ENCODE measurements at places on chromosomes 16 and 17. TPM values are rescaled to one million over a fixed set of nuclear protein-coding genes. Genes with fewer than 3 reads are reported as not detected.

The MT4 gene
- not detected for total RNA-seq

The PDIA2 gene
- 0.67 TPM for total RNA-seq

The PLK1 gene
- total RNA-seq, result 152 TPM

The FAM20A gene
- not detected for total RNA-seq

The SLC22A31 gene
- 1.1 TPM for total RNA-seq

The CACNG3 gene
- not detected for total RNA-seq

The PIK3R5 gene
- total RNA-seq, result 0.78 TPM

The DNAH2 gene
- not detected for total RNA-seq

The SLC2A4 gene
- 3.4 TPM for total RNA-seq

The MSLN gene
- 0.22 TPM for total RNA-seq

The TP53TG3F gene
- total RNA-seq, result 0.84 TPM

The CDIP1 gene
- total RNA-seq, result 0.18 TPM

The GNGT2 gene
- total RNA-seq, result not detected

The FNDC8 gene
- total RNA-seq, result not detected

The G6PC1 gene
- not detected for total RNA-seq

The SYT17 gene
- not detected for total RNA-seq

The MT3 gene
- total RNA-seq, result not detected

The CACNG1 gene
- total RNA-seq, result not detected

The CIAPIN1 gene
- total RNA-seq, result 102 TPM

The FOXC2 gene
- 0.11 TPM for total RNA-seq

The CCL3 gene
- total RNA-seq, result 0.63 TPM

The CDH8 gene
- 1.4 TPM for total RNA-seq

The TEDC2 gene
- 43.0 TPM for total RNA-seq

The TPSG1 gene
- total RNA-seq, result not detected

The ABCC6 gene
- total RNA-seq, result not detected

The CCL7 gene
- not detected for total RNA-seq

The CD300LB gene
- not detected for total RNA-seq

The UTS2R gene
- total RNA-seq, result 0.22 TPM

The TNFRSF13B gene
- total RNA-seq, result 0.31 TPM

The WDR59 gene
- 81.3 TPM for total RNA-seq

The RNF112 gene
- total RNA-seq, result not detected

The CHST6 gene
- total RNA-seq, result 0.09 TPM

The CCDC78 gene
- total RNA-seq, result 14.4 TPM

The AGRP gene
- total RNA-seq, result not detected

The NXN gene
- 0.27 TPM for total RNA-seq

The SEPTIN12 gene
- not detected for total RNA-seq

The SECTM1 gene
- total RNA-seq, result not detected

The CLEC19A gene
- total RNA-seq, result not detected

The TBC1D26 gene
- not detected for total RNA-seq

The GRIN2A gene
- total RNA-seq, result not detected

The TSPOAP1 gene
- 1.7 TPM for total RNA-seq

Data from K562 (cell line).